ENCODE measurements at places on chromosomes 4 and X.

DNA sequence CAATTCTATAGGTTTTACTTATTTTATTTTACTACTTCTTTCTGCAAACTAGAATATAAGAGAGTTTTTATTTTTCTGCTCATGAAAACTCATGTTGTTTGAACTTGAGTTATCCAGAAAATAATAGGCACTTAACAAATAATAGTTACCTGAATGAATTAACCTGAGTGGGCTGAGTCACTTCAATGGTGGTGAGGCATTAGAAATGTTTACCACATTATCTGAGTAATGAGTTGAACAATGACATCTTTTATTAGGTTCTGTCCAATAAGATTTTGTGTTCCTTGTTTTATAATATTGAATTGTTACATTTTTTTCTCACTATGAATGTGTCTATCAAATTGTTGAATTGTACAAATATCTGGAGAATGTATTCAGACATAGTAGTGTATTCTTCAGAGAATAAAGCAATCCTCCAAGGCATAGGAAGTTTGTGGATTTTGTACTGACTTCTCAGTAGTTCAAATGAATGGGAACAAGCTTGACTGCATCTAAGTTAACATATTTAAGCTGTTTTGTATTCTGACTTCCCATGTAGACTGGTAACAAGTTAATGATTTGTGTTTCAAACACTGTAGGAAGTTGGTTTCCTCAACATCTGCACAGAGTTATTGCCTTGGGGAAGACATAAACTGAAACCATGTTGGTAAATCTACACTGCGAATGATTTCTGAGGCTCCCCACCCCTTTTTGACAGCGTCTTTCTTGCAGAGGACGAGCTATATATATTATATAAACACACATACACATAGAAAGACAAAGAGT, 1808.9 kb upstream of the TENM3 start:
- no peak for DNase-seq

- DNase-seq = no peak
Observed at GRCh38 chrX:24025741-24026403, 1.1 kb downstream of the KLHL15 start.

GRCh38 chr4:2961421-2961810, 1.8 kb downstream of the NOP14 start:
- DNase-seq = no peak

DNA sequence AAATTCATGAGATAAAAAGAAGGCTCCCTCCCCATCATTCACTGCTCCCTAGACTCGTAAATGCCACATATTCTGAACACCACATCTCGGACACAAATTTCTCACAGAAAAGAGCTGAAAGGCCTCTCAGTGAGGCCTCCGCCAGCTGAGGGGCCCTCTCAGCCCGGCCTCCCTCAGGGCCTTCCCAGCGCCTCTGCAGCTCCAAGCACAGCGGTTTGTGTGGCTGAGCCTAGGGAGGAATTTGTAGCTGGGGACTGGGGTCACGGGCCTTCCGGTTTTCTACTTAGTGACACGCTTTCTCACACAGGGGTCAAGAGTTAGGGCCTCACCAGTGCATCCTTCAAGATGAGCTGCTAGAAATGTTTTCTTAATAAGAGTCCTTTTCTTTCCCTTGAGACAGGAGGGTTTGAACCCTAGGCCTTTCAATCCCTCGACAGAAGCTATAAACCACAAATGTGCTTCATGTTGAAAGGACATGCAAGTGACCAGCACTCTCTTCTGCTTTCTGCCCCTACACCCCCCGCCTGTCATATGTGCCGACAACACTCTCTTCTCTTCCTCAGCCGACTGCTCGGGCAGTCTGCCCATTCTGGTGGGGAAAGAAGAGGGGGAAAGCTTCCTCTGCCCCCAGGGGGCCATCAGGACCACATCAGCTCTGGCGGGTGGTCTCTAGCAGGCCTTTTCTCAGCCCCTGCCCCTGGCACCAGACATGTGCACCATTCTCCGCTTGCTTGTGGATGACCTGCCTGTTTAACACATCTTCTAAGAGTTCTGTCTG, 104.9 kb downstream of the CHIC2 start:
- no peak for DNase-seq

GRCh38 chr4:23818097-23818885, 71.6 kb downstream of the PPARGC1A start:
- DNase-seq = no peak

- DNase-seq = no peak
Observed at GRCh38 chrX:53072418-53073114, 9.6 kb upstream of the TSPYL2 start.

GRCh38 chrX:142977128-142977914, 48.4 kb upstream of the SPANXN4 start:
- no peak for DNase-seq

GRCh38 chr4:182193311-182193710, 49.9 kb upstream of the TENM3 start:
- DNase-seq = no peak

DNA sequence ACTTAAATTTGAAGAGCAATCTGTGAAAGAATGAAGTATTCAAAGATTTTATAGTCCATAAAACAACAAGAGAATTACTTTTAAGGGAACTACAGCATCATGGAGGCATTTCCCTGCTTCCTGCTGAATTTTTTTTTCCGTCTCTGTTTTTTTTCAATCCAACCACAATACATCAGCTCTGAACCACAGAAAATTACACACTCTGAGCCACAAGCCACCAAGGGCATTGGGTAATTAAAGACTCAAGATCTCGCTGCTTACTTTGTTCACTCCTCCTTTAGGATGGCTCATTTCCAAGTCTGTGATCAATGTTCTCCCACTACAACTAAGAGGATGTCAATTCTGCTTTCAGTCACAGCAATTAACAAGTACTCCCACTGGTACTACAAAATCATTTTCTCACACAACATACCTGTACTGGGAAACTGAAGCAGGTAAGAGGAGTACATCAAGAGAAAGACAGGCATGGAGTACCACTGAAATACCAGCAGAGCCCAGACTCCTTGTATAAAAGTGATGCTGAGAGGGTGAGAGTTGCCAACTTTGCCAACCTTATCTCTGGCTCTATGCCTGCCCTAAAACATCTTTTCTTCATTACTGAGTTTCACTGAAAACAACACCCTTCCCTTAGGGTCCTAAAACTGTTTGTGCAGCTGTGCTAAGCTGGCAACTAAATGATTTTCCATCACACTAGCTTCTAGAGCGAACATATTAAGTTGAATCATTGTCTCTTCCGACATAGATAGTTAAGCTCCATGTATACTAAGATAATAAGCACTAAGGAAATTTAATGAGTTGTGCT, 105.8 kb upstream of the MAGEB18 start:
- no peak for DNase-seq

DNA sequence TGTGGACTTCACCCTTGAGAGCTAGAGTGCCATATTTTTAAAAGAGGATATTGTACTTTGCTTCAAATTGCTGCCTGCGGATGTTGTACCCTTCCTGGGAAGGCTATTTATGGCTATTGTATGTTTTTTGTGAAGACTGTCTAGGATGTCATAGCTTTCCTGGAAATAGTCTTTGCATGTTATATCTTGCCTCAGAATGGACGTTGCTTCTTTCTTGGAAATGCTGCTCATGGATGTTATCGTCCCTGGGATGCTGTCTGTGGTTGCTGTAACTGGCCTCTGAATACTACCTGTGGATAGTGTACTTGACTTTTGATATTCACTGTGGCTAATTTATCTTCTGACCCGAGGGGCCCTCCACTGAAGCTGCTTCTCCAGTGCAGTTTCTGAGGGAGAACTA, 146.8 kb downstream of the ENOX2 start:
- no peak for DNase-seq

DNA sequence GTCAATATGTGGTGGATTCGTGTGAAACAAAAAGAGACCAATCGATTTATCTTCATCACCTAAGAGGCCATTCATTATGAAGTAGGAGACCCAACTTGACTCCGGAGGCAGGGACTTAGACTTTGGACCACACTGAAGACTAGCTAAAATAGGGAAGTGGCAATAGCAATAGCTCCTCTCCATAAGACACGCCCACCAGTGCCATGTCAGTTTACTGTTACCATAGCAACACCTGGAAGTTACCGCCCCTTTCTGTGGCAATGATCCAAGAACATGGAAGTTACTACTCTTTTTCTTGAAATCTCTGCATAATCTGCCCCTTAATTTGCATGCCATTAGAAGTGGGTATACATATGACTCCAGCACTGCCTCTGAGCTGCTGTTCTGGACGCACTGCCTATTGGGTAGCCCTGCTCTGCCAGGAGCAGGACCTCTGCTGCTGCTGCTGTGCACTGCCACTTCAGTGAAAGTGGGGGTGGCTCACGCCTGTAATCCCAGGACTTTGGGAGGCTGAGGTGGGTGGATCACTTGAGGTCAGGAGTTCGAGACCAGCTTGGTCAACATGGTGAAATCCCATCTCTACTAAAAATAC, 163.2 kb downstream of the PRKX start:
- DNase-seq = no peak

DNA sequence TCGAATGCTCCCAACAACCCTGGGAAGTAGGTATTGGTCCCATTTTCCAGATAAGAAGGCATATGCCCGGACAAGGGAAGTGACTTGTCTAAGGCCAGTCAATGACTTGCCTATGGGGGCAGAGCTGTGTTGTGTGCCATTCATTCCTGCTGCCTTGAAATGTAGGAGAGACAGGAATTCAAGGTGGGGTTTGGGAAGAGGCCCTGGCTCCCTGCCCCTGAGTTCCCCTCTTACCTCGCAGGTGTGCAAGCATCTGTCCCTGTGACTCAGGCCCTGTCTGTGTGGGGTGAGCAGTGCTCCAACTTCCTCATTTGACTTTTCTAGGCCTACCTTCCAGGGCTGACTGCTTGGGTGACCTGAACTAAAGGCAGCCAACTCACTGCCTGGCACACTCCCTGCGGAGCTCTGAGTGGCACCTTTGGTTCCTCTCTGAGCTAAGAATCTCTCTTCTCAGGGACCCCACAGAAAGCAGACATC, 5.1 kb downstream of the EFNB1 start:
- peak; percentile 23 for DNase-seq

DNA sequence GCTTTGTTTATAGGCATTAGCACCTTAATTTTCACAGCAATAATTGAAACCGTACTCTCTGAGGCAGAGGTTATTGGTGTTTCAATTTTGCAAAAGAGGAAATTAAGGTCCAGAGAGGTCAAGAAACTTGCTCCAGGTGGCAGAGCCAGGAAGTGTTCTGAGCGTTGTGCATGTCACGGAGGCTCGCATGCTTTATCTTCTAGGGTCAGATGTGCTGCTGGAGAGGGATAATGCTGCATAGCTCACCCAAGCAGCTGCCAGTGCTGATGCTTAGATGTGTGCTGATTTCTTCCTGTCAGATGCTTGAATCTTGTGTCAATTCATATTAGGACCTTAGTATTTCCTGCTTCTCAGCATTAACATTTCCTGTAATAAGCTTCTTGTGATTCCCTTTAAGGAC, 13.0 kb upstream of the FGF5 start:
- no peak for DNase-seq

DNA sequence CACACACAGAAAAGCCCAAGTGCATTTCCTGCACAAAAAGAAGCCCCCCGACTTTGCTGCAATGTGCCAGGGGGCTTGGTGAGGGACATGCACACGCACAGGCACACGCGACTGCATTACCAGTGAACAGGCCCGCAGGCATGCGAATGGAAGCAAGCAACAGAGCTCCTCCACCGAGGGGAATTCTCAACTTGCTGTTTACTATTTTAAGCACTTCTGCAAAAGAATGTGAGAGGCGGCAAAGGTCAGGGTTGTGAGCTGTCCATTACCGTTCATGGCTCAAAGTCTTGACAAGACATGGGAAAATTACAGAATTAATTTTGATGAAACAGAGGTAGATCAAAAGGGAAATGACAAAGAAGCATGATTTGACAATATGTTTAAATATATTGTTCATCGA, 342.5 kb upstream of the NOCT start:
- DNase-seq = no peak

- no peak for DNase-seq
Observed at GRCh38 chr4:18463987-18464559, 442.5 kb upstream of the LCORL start.

DNA sequence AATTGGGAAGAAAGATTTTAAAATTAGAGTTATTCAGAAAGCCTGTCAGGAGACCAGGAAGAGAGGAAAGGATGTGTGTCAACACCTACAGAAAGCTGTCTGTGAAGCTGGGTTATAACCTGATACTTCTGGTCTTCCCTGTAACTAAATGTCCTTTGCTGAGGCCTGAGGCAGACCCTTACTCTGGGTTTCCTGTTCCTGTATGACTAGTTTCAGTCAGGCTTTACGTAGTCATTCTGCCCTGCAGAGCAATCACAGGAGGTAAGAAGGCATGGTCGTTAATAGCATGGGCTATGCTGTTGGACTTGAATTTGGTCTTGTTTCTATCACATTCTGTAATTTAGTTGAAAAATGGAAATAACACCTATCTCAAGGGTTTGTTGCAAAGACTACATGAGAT, 110.5 kb upstream of the IGFBP7 start:
- DNase-seq = no peak

DNA sequence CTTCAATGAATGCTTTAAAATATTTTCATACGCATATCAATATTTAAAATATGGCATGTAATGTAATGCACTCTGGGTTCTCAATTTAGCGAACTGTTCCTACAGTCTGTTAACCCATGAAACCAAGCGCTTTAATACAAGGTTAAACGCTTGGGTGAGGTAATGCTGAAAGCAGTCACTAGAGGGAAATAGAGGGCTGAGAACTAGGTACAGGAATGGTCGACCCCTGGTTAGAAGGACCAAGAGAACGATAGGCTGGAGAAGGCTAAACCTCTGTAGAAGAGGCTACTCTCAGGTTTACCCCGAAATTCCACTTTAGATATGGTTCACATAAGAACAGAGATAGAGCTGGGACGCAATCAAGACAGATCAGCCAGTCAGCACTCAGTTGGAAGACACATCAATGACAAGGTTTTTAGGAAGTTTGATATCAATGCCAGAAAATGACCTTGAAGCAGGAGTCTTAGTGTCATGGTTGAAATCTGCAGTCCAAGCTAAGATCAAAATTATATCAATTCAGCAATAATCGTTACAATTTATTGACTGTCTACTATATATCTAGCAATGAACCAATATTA, 26.9 kb downstream of the ARSJ start:
- DNase-seq = no peak

DNA sequence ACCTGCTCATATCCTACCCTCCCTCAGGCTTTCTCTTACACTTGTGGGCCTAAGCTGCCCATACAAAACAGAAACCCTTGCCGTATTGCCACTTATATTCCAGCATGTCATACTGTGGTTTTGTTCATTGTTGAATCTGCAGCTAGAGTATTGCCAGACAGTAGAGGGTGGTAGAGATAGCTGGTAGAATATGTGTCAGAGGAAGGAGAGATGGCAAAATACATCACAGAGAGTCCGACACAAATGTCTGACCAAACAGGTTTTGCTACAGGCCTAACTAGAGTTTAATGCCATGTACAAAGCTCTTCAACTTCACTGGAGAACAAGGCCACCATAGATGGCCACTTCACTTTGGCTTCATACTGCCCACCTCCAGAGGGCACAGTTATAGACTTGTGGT, 160.1 kb downstream of the EFHC2 start:
- no peak for DNase-seq

DNA sequence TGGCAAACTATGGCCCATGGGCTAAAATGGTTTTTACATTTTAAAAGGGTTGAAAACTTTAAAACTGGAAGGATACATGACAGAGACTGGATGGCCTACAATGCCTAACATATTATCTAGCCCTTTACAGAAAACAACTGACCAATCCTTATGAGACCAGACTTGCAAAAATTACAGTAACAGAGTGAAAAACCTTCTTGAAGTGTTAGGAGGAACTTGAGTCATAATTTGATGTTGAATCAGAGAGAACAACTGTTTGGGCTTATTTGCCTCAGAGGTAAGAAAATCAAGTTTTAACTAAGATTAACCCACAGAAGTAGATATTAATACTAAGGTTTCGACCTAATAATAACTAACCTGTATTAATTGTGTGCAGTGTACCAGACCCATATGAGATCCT, 12.4 kb upstream of the NAP1L5 start:
- no peak for DNase-seq

- no peak for DNase-seq
Observed at GRCh38 chr4:56077676-56078075, 128.9 kb downstream of the CEP135 start.
